Panc1 (cell line): ENCODE measurements at places on chromosomes 16 and 17. TPM values are rescaled to one million over a fixed set of nuclear protein-coding genes. Genes with fewer than 3 reads are reported as not detected.

The SSTR5 gene
- 2.8 TPM for total RNA-seq

The TM4SF5 gene
- not detected for total RNA-seq

The NACA2 gene
- total RNA-seq: not detected

The ABCA8 gene
- 0.23 TPM for total RNA-seq

The FBXW10B gene
- 0.54 TPM for total RNA-seq

The C16orf74 gene
- 1.5 TPM for total RNA-seq

The EXOC7 gene
- total RNA-seq: 190 TPM

The MKS1 gene
- 12.1 TPM for total RNA-seq

The SLC47A1 gene
- 16.1 TPM for total RNA-seq

The TBX6 gene
- 0.46 TPM for total RNA-seq

The SGF29 gene
- 29.5 TPM for total RNA-seq

The PTGES3L gene
- 0.74 TPM for total RNA-seq

The RAPGEFL1 gene
- 6.5 TPM for total RNA-seq

The P2RX1 gene
- total RNA-seq: not detected

The LLGL2 gene
- total RNA-seq: 201 TPM

The NTN1 gene
- 14.5 TPM for total RNA-seq

The SNX20 gene
- total RNA-seq: 0.10 TPM

The LGALS9B gene
- total RNA-seq: not detected

The AGRP gene
- not detected for total RNA-seq
